ENCODE measurements at places on chromosomes 11 and 22.

DNA sequence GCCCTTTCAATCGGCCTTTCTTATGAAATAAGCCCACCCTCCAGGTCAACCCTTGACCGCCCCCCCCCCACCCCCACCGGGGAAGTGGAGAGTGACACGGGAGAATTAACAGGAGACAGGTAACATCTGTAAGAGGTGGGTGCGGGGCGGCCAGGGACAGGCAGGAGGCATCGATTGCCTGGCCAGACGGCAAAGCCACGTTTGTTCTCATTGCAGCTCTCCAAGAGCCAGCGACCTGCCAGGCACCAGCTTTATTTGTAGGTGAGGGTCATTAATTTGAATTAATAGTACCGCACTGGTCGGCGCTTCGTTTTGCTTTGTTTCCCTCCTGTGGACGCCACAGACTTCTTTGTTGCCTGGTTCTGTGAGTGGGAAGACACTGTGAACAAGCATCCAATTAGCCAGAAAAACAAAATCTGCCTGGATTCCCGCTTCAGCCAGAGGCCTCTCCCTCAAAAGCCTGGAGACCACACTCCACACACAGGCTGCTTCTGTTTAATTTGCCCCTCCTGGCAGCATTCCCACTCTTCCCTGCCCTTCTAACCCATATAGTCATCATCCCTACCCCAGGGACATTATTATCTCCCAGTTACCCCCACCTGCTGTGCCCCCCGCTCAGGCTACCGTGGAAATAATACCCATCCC is 104.5 kb upstream of the OPCML start:
- no peak for DNase-seq

GRCh38 chr11:118294053-118294452 is 10.5 kb upstream of the CD3E start:
- DNase-seq, result no peak

- DNase-seq, result no peak
Observed at GRCh38 chr11:34810107-34810562, 106.0 kb downstream of the APIP start.

DNA sequence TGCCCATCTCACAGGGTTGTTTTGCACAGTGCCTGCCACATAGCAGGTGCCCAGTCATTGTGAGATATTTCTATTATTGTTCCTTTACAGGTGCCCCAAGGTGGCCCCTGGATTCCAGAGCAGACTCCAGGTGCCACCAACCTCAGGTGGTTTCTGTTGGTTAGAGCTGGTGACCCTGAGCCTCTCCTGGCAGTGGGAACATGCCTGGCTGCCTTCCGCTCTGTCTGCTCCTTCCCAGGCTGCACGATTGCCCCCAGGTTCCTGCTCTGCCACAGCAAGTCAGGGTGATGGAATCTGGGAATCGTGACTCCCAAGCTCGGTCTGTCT is 12.6 kb upstream of the OMP start:
- no peak for DNase-seq

DNA sequence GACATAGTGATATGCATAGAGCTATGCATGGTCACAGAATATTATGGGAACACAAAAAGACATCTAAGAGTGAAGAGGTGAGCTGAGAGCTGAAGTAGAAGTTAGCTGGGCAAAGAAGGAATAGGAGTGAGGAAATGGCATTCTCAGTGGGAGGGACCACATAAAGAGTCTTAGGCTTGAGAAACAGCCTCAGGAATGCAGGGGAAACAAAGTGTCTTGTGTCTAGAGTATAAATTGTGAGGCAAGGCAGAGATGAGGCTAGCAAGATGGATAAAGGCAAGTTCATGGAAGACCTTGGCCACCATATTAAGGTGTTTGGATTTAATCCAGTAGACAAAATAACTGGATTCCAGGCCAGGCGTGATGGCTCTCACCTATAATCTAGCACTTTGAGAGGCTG is 40.6 kb upstream of the CRTAM start:
- no peak for DNase-seq

DNA sequence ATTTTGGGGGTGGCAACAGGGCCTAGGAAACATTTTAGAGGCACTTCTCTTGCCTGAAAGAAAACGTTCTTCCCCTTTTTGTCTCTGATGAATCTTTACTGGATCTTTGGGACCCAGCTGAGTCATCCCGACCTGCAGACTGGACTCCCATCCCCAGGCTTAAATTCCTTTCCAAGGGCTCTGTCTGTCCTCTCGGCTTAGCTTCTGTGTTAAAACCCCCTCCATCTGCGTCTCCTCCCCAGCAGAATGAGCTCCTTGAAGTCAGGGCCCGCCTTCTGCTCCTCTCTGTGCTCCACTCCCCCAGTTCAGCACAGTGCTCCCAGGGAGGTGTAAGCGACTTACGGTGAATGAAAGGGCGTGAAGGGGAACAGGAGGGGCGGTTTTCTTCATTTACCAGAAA is 895 bp upstream of the DAGLA start:
- no peak for DNase-seq

GRCh38 chr11:725624-726202 is 19.7 kb downstream of the EPS8L2 start:
- DNase-seq, result no peak

DNA sequence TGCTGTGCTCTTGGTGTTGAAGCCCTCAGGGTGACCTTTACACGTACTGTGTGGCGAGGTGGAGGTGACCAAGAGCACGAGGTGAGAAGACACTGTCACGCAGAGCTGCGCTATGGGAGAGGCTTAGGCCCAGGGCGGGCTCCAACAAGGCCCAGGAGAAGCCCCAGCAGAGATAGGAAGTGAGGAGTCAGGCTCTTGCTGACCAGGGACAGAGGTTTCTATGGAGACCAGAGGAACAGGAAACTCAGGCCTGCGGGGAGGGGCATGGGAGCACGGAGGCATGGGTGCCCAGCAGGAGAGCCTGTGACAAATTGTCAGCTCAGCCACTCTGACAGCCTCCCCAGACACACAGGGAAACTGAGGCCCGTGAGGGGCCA is 15.8 kb downstream of the DGKZ start:
- DNase-seq, result no peak

- no peak for DNase-seq
Observed at GRCh38 chr22:35472488-35472887, 68.1 kb upstream of the RASD2 start.

Measured in stimulated activated CD4-positive, alpha-beta T cell treated with anti-CD3 and anti-CD28 coated beads, Interleukin-1b, Interleukin-23, amount 100 ng/mL, for 24 hours (primary cell).